Stimulated activated CD8-positive, alpha-beta memory T cell treated with anti-CD3 and anti-CD28 coated beads, Interleukin-7, amount 100 ng/mL, for 48 hours (primary cell): ENCODE measurements at places on chromosomes 3 and 15.

GRCh38 chr15:92184142-92184541, 209.5 kb upstream of the ST8SIA2 start:
- no peak for DNase-seq

DNA sequence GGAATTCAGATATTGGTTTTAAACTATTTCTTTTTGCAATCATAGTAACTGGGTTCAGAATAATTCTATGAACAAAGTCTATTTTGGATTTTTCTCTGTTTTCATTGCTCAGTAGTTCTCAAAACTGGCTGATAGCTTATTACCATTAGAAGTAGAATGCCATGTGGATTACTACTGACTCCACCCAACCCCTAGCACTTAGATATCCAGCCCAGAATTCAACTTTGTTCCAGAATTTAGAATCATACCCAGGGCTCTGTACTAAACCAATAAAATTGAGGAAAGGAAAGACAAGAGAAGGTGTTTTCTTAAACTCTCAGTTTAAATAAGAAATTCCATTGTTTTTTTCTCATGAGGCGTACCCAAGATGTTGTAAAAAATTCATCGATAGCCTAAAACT, 39.0 kb upstream of the ABHD10 start:
- no peak for DNase-seq

- no peak for DNase-seq
Observed at GRCh38 chr15:22902046-22902445, 63.6 kb downstream of the NIPA2 start.

GRCh38 chr3:51395493-51396213, 4.6 kb downstream of the RBM15B start:
- no peak for DNase-seq

DNA sequence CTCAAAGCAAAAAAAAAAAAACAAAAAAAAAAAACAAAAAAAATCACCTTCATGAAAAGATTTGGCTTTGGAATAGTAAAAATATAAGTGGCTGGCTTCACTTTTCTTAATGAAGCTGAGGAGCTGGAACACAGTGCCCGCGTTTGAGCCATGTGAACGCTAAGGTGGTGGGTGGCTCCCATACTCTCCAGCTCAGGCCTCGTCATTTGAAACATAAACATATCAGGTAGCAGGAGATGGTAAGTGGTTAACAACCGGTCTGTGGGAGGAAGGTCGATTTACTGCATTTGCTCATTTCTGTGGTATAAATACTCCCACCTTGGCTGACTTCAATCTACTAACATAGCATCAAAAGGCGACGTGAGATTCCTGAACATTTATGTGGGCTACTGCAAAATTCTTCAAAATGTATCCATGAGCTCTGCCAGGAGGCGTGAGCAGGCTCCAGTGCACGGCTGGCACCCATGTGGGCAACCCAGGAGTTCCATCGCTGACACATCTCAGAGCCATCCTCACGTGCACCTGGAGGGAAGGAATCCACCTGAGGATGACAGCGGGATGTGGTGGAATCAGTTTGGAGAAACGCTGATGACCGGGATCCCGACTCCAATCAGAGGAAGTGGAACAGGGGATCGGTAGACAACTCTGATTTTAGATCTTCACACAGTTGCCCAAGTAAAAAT, 157.6 kb downstream of the ATP10A start:
- no peak for DNase-seq

GRCh38 chr3:150344079-150344759, 63.9 kb upstream of the TSC22D2 start:
- DNase-seq: no peak

DNA sequence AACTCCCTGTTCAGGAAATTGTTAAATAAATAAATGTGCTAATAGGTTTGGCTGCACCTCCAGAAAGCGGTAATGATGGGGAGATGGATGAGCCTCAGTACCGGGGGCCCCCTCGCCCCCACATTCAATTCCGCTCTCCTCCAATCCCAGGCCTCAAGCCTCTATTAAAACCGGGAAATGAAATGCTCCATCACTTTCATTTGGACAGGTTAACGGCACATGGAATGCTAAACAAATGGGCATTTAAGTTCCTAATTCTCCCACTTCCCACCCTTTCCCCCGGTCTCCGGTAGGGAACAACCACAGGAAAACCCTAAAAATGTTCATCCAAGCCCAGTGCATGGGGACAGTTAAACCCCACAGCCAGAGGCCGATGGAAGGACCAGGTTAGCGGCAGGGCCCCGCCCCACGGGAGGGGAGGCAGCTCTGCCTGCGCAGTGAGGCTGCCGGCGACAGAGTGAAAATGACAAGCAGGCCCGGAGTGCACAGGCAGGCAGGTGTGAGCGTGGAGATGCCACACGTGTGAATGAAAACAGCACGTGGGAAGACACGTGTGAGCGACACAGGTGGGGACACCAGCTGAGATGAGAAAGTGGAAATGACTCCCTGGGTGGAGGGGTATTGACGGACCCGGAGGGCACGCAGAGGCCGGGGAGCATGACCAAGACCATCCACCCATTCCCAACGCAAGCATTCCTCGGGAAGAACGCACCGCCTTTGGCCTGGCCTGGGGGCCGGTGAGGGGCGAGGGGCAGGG, 28.1 kb downstream of the RNU5B-1 start:
- DNase-seq: no peak

DNA sequence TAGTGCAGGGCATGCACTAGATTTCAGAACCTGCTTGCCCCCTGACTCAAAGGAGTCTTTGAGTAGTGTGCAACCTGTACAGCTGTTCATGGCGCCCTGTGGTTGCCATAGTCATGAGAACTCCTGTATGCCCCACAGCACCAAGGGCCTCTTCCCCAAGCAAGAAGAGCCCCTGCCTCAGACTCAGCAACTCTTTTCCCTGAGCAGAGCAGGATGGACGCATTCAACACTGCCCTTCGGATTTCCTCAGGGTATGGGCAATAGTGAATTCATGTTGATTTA, 89.7 kb upstream of the KLF13 start:
- no peak for DNase-seq

DNA sequence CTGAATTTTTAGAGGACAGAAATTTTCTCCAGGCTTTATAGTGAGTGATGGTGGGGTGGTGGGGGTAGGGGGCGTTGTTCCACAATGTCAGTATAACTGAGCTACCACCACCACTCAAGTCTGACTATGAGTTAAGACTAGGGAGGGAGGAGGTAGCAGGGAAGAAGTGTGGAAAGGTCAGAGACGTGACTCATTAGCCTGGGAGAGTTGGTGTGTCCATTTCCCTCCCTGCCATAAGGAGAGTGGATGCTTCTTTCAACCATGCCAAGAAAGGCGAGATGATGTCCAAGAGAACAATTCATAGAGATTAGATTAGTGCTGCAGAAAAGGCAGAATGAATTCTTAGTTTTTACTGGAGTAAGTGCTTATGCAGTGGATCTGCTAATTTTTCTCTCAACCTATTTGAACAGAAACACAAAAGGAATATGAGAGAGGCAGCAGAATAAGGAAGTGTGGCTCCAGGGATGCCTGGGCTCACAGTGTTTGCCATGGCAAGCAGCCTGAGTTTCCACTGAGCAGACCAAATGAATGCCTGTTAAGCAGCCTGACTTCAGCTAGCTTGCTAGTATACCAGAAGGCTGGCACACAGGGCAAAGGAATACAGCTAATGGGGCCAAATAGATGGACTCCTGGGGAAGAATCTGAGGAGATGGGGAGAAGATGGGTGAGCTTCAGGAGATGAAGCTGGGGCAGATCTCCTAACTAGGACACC, 708.9 kb downstream of the NTRK3 start:
- no peak for DNase-seq

- no peak for DNase-seq
Observed at GRCh38 chr15:70833861-70834765, 19.8 kb downstream of the LARP6 start.

- no peak for DNase-seq
Observed at GRCh38 chr15:40930430-40931299, 1.5 kb downstream of the DLL4 start.

DNA sequence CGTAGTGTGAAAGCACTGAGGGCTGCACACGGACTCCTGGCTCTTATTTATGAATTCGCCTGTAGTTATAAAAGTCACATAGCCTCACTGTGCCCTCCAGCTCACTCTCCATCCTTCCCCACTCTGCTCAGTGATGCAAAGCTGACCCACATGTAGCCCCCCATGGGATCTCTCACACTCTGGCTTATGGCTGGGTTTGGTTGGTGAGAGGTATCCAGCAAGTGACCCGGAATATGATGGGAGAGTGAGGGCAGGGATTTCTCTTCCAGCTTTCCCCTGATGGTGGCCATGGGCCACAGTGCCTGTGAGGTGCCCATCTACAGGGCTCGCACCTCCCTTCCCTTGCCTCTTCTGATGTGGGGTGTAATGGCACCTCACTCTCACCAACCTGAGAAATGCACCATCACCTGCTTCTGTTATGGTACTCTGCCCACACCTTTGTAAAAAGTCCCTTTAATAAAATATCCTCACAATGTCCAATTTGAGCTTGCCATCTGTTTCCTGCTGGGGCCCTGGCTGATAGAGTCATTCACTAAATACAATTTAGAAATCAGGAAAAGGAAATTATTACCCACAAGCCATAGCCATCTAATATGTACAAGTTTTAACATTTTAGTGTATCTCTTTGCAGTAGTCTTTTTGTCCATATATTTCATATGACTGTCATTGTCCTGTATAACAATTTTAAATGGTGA, 93.6 kb downstream of the SCN11A start:
- DNase-seq: no peak

DNA sequence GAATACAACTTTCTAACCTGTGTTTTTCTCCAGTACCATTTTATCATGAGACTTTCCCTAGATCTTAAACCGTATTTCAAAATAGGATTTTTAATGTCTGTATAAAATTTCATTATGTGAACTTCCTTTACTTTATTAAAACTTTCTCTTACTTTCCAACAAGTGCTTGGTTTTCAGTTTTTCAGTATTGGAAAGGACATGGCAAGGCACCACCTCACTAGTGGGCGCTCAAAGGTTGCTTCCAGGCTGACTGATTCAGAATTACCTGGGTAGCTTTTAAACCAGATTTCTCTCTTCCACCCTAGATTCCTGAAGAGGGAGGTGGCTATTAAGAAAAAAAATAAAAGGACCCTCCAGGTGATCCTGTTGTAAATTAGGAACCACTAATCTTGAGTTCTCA, 236.6 kb downstream of the SOX2 start:
- no peak for DNase-seq

DNA sequence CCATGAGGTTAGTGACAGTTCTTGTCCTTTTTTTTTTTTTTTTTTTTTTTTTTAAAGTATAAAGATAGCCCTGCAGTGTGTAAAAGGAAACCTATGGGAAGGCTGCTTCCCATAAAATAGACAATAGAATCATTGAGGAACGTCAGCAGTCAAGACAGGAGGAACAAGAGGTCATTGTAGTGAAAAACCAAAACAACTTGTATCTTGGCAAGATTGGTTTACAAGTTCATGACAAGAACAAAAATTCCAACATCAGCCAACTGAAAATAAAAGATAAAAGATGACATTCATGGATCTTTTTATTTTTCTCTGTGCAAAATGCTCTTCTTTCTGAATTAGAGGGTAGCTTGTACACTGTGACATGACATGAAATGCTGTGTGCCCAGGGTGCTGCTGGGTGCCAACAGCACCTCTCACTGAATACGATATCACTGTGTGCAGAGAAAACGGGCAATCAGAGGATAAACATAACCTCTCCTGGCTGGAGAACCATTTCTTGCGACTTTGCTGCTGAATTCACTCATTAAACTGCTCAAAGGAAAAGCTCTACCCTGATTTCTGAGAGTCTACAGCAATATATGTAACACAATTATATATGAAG, 30.1 kb upstream of the IP6K2 start:
- no peak for DNase-seq

- no peak for DNase-seq
Observed at GRCh38 chr15:65695081-65695480, 73.3 kb downstream of the SLC24A1 start.

GRCh38 chr3:64957408-64958198, 269.8 kb upstream of the ADAMTS9 start:
- no peak for DNase-seq

DNA sequence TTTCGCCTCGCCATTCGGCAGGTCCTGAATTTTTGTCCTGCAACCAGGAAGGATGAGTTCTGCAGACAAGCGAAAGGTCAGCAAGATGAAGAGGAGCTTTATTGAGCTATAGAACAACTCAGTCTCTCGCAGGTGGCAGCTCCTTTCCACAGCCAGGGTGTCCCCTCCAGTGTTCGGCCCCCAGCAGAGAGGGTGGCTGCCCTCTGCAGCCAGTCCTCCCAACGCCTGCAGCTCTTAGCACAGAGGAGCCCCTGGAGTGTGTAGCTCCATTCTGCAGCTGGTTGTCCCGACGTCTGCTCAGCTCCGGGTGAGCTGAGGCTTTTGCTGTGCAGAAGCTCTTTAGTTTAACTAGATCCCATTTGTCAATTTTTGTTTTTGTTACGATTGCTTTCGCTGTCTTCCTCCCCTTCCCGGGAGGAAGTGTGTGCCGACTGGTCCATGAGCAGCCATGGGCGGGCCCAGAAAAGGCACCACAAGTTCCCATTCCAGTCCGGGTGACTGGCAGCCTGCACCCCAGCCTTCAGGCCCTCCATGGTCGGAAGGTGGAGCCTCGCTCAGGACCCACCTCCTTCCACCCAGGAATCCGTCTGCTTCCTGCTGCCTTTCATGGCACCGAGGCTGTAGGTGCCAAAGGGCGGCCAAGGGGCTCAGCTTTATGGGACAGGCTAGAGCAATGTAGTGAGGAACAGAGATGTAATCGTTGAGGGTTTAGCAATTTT, 497.8 kb upstream of the CNTN4 start:
- no peak for DNase-seq

- DNase-seq: no peak
Observed at GRCh38 chr15:71191296-71191695, 76.0 kb downstream of the THSD4 start.

- DNase-seq: no peak
Observed at GRCh38 chr3:212432-212831, 15.9 kb downstream of the CHL1 start.

DNA sequence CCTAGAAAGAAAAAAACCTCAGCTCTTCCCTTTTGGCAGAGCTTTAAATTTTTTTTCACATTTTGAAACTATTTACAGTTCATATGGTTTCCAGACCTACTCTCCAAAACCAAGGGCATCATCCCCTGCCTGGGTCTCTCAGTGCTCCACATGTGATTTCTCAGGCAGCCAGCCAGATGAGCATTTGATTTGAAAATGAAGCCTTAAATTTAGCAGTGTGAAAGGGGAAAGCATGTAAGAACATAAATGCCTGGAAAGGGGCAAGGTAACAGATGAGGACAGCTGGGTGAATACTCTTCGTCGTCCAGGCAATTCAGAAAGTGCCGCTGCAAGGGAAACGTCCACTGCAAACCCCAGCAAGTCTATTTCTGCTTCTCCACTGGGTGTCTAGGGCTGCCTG, 94.8 kb downstream of the ATP8B4 start:
- DNase-seq: no peak
